ENCODE measurements at places on chromosomes 4 and X.

- DNase-seq, result no peak
Observed at GRCh38 chrX:16796298-16796697, 10.0 kb downstream of the TXLNG start.

GRCh38 chrX:22963196-22963595, 36.6 kb upstream of the DDX53 start:
- no peak for DNase-seq

- no peak for DNase-seq
Observed at GRCh38 chr4:13261486-13262257, 222.5 kb downstream of the RAB28 start.

DNA sequence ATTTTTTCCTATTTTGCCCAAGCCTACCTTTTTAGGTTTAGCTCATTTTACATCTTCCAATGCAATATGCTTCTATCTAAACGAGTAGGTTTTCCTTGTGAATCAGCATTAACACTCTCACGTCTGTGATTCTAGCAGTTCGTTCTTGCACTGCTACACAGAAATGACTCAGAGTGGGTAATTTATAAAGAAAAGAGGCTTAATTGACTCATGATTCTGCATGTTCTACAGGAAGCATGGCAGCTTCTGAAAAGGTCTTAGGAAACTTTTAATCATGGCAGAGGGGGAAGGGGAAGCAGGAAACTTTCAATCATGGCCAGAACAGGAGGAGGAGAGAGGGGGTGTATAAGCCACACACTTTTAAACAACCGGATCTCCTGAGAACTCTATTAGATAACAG, 44.9 kb downstream of the SPANXN1 start:
- DNase-seq, result no peak

DNA sequence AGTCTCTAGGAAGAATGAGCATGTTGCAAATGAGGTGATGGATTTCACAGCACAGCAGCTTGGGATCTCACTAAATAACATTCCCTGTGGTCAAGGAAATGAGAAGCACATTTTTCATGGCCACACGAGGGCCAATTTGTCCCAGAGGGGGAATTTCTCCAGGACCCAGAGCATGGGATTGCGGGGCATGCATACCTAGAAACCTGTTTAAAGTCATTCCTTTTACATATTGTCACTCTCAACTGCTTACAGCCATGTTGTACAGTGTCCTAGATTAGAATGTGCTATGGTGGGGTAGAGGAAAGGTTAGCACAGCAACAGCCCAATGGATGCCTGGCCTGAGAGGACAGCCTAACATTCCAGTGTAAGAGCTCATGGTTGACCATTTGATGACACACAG, 37.4 kb upstream of the NLGN4X start:
- DNase-seq, result no peak

DNA sequence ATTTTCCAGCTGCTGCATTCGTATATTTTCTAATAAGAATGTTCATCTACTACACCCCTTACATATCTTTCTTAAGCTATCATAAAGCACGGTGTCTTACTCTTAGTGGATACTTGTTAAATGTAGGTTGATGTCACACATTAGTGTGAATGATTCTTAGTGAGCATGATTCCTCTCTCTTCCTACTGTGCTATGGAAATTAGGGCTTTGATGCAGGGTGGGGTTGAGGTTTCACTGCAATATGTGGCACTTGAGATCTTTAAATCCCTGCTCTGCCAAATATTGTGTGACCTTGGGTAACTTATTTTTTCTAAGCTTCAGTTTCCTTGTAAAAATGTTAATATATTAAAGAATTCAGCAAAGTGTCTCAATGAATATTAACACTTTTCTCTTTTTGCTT, 188.4 kb downstream of the PDGFRA start:
- no peak for DNase-seq

DNA sequence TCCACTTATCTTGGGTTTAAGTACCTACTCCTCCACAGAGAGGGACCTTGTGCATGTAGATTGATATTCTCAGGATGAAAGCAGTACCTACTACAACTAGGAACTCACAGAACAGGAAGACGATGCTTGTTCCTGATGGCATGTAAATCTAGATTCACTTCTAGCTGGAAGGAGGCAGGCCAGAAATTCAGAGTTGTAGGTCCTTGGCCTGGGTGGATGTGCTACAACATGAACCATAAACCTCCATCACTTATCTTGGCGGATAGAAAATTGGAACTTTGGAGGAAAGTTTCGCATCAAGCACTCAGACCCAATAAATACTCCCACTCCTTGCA, 9.3 kb upstream of the SMIM20 start:
- no peak for DNase-seq

GRCh38 chrX:103376118-103376978, at the start of gene BEX3:
Gene BEX3, plus strand, starts transcription at chrX:103376538. Its CDS starts 984 bp downstream, at chrX:103377522.
- peak; percentile 37 for DNase-seq

DNA sequence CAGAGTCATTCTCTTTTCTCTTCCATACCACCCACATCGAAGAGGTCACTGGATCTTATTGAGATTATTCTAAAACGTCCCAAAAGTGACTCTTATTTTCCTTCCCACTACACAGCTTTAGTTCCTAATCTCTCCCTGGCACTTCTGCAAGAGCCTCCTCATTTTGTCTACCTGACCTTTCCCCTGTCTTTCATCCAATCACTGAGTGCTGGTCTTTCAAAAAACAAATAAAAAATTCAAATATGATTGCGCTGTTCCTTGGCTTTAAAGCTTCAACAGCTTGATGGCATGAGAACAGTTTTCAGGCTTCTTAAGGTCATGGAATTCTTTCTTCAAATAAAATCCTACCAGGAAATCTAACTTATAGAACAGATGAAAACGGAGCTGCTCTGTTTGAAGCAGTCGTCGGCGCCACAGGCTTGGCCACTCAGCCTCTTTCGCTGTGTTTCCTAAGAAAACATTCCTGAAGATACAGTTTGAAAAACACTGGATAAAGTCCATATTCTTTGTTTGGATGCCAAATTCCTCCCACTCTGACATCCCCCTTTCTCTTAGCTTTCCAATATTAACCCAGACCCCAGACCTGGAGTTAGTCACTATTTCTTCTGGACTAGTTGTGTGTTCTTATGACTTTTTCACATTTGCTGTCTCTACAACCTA, 12.5 kb downstream of the SYTL5 start:
- DNase-seq, result no peak

All from occipital lobe (tissue), 3 donors.